ENCODE measurements at places on chromosomes 11 and 22.

DNA sequence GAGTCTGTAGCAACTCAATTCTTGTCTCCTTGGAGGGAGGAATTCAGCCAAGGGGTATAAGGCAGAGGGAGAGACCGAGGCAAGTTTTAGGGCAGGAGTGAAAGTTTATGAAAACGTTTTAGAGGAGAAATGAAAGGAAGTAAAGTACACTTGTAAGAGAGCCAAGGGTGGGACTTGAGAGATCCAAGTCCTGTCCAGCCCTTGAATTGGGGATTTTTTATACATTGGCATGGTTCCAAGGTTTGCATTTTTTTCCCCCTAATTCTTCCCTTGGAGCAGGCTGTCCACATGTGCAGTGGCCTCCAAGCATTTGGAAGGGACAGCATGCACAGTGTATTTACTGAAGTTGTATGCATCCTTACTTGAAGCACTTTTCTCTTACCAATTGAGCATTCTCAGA is 192.1 kb downstream of the LUZP2 start:
- no peak for DNase-seq

- DNase-seq: no peak
Observed at GRCh38 chr11:35336726-35337125, 82.6 kb downstream of the SLC1A2 start.

GRCh38 chr11:119339589-119340334 is 921 bp downstream of the C1QTNF5 start:
- DNase-seq: no peak

DNA sequence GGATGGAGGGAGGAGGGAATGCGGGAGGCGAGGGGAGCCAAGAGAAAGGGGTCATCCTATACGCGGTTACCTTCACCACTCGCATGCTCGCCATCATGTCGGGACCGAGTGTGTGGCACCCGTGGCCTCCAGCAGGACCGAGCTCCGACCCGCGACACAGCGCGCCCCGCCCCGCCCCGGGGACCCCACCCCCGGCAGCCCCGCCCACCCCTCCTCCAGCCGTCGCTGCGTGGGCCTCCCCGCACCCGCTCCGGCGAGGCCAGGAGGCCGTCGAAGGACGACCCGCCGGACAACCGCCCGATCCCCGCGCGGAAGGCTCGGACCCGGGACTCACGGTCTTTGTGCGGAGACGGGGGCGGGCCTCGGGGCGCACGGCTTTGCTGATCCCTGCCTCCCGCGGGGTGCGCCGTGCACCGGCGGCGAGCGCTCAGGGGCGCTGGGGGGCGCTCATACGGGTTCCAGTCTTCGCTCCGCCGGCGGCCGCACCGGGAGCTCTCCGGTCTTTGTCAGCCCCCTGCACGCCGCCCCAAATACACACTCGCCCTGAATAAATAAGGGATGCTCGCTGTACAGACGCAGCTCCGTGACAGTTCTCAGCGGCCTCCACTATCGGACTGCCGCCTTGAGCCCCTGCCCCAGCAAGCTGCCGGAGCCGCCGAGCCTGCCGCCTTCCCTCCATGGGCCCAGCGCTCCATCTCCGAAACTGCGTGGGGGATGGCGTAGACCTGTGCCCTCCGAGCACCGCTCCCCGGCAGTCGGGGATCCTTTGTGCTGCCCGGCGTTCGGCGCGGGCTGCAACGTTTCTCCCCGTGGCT is at the start of gene UBE2L6:
UBE2L6 (minus strand) TSS at position 158 of the 815 bp plus-strand sequence; CDS start at position 97, 61 bp downstream.
- DNase-seq: no peak

GRCh38 chr11:19499999-19500398 is 212.6 kb upstream of the NAV2 start:
- DNase-seq: no peak

GRCh38 chr11:122045181-122045586 is 70.8 kb downstream of the BLID start:
- DNase-seq: peak; percentile 66

GRCh38 chr11:60528934-60529333 is 13.7 kb downstream of the MS4A13 start:
- DNase-seq: no peak

DNA sequence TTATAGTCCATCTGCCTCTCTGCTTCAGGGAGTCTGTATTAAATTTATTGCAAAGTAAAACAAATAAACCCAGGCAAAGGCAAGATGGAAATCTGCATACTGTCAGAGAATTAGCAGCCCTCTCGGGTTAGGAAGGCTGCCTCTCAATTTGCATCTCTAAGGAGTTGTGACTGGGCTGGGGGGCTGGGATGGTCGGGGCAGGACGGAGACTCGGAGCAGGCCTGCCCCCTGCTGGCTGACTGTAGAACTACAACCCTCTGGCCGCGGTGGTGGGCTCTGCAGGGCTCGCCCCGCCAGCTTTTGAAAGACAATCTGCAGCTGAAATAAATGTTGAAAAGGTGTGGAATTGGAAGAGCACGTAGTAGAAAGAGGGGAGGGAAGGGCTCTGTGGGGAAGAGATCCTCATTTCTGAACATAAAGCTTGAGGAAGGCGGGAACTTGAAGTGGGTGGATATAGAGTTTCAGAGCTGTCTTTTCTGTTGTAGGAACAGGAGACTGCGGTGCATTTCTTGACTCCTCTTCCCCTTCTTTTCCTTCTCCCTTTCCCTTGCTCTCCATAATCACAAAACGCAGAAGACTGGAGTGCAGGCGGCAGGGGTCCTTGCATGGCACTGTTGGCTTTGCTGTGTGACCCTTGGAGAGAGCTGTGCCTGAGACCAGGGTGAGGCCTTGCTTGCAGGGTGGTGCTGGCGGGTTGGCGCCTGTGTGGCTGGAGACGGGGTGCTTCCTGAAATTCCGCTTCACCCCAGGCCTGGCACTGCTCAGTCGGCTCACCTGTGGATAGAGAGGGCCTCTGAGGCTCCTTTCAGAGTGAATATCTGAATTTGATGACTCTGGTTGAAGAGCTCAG is 22.6 kb upstream of the PKNOX2 start:
- no peak for DNase-seq

Measured in skeletal muscle cell (primary cell).